ENCODE measurements at places on chromosomes 6 and 20. TPM values are rescaled to one million over a fixed set of nuclear protein-coding genes. Genes with fewer than 3 reads are reported as not detected.

DNA sequence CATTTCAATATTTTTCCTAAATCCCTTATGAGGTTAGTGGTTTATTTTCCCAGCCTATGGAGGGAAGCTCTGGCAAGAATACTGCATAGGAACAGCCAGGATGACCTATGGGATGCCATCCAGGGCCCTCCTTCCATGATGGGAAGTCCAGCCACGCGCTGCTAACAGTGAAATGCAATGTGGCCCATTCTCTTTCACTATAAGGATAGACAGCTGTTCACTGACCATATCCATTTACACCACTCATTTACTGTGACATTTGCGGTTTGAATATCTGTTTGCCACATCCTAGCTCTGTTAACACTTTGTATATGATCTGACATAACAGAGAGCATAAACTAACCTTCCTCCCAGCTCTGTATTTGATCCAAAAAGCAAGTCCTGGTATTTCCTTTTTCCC lies 471.7 kb downstream of the CBLN4 start:
- H3K4me3 ChIP-seq = no peak overlapping the region
- no peaks in the 10 kb centered on the region for H3K27me3 ChIP-seq
- DNase-seq = no peak
- H3K36me3 ChIP-seq = no peaks in the 10 kb centered on the region
- H3K27ac ChIP-seq = no peak overlapping the region

GRCh38 chr6:149108038-149108748 lies 209.3 kb upstream of the TAB2 start:
- DNase-seq = no peak
- H3K4me3 ChIP-seq = no peak overlapping the region
- no peak overlapping the region for H3K27ac ChIP-seq
- no peaks in the 10 kb centered on the region for H3K27me3 ChIP-seq
- H3K4me1 ChIP-seq = no peaks in the 10 kb centered on the region
- H3K36me3 ChIP-seq = no peaks in the 10 kb centered on the region

- no peaks in the 10 kb centered on the region for H3K4me1 ChIP-seq
- H3K4me3 ChIP-seq = no peak overlapping the region
- no peaks in the 10 kb centered on the region for H3K27me3 ChIP-seq
- H3K27ac ChIP-seq = no peak overlapping the region
- no peak for DNase-seq
- no peaks in the 10 kb centered on the region for H3K36me3 ChIP-seq
Measured at GRCh38 chr20:56194042-56194441, 54.5 kb upstream of the MC3R start.

DNA sequence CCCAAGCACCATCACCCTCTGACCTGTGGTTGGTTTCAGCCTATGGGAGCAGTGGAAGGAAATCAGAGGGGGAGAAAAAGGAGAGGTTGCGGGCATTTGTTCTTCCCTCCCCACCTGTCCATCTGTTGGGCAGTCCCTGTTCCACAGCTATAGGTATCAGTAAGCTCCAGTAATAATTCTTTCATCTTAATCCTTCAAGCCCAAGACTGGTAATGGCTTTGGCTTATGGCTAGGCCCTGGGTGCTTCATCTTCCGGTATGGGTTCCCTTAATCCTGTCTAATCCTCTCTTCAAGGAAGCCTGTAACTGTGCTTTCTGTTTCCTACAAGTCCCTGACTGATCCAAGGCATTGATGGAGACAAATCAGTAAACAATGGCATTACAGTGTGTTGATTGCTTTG lies 42.2 kb upstream of the STK35 start:
- no peak overlapping the region for H3K27ac ChIP-seq
- peaks cover 19% of the 10 kb centered on the region for H3K27me3 ChIP-seq
- H3K4me1 ChIP-seq = no peaks in the 10 kb centered on the region
- H3K4me3 ChIP-seq = no peak overlapping the region
- no peak for DNase-seq

- no peak overlapping the region for H3K27ac ChIP-seq
- no peaks in the 10 kb centered on the region for H3K36me3 ChIP-seq
- no peak overlapping the region for H3K4me3 ChIP-seq
- H3K4me1 ChIP-seq = no peaks in the 10 kb centered on the region
Measured at GRCh38 chr6:132948889-132949288, 134.5 kb downstream of the RPS12 start.

GRM1 gene
- 0.09 TPM for total RNA-seq

DNA sequence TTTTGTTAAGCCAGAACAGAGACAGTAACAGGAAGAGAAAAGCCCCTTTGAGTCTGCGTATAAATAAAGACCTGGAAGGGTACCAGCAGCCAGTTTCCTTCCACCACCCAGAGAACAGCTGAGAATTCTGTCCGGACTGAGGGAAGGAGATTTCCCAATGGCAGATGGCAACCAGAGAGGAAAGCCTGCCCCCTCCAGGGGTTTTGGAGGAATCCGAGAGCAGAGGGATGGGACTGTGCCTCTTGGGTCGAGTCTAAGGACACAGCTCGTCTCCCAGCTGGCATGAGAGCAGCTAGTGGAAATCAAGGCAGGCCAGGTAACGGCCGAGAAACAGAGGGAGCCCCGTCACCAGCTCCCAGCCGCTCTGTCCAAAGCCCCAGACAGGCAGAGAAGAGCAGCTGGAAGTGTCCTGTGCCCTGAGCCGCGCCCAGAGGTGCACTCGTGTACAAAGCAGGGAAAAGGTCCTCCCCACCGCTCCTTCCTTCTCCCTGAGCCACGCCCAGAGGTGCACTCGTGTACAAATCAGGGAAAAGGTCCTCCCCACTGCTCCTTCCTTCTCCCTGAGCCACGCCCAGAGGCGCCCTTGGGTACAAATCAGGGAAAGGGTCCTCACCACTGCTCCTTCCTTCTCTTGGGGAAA lies 134.0 kb upstream of the SNX9 start:
- peaks cover 5% of the 10 kb centered on the region for H3K4me1 ChIP-seq
- peak; percentile 62 for DNase-seq
- H3K36me3 ChIP-seq = no peaks in the 10 kb centered on the region
- H3K4me3 ChIP-seq = no peak overlapping the region
